ENCODE measurements at places on chromosomes 6 and 20.

DNA sequence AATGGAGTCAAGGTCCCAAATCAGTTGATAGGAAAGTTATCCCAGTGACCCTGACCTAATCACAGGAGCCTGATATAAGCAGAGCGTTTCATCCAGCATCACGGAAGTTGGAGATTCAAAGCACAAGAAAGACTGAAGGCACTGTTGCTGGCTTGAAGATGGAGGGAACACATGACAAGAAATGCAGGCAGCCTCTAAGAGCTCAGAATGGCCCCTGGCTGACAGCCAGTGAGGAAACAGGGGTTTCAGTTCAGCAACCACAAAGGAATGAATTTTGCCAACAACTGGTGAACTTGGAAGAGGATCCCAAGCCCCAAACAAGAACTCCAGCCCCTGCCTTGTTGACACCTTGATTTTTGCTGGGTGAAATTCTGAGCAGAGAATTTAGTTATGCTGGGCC lies 778.5 kb downstream of the MAFB start:
- no peak for DNase-seq

DNA sequence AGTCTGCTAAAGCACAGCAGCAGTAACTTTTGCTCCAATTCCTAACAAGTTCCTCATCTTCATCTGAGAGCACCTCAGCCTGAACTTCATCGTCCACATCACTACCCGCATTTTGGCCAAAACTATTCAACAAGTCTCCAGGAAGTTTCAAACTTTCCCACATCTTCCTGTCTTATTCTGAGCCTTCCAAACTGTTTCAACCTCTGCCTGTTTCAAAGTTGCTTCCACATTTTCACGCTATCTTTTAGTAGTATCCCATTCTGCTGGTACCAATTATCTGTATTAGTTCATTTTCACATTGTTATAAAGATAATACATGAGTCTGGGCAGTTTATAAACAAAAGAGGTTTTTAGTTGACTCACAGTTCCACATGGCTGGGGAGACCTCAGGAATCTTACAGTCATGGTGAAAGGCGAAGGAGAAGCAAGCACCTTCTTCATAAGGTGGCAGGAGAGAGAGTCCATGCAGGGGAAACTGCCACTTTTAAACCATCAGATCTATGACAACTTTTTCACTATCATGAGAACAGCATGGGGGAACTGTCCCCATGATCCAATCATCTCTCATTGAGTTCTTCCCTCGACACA lies 99.4 kb upstream of the GRIK2 start:
- no peak for DNase-seq

- no peak for DNase-seq
Observed at GRCh38 chr6:163943607-163944385, 529.3 kb downstream of the QKI start.

- DNase-seq = no peak
Observed at GRCh38 chr6:163198396-163198795, 216.1 kb upstream of the QKI start.

DNA sequence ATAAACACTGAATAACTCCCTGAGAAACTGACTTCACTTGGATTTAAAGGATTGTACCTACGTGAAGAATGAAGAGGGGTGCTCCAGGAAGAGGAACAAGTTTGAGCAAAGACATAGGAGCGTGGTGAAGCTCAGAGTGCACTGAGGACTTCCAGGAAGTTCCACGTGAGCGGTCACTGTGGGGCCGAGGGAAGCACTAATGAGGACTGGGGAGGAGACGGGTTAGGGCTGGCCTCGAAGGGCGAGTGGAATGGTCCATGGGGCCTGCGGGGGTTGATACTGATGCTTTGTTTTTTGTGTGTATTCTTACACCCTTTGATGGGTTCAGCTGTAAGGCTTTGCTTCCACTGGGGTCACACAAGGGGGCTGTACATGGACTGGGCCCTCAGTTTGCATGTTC lies 91.9 kb downstream of the CDH4 start:
- DNase-seq = no peak

DNA sequence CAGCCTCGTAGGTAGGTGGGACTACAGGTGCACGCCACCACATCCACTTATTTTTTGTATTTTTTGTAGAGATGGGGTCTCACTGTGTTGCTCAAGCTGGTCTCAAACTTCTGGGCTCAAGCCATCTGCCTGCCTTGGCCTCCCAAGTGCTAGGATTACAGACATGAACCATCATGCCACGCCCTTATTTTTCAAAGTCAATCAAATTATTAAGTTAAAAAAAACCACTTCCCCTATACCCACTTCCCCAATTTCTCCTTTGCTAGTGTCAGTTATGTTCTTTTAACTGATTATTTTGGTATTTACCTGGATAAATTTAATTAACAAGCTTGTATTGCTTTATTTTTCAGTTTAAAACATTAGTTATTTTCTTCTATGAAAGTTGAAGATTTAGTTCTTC lies 49.6 kb downstream of the RIOK1 start:
- no peak for DNase-seq

DNA sequence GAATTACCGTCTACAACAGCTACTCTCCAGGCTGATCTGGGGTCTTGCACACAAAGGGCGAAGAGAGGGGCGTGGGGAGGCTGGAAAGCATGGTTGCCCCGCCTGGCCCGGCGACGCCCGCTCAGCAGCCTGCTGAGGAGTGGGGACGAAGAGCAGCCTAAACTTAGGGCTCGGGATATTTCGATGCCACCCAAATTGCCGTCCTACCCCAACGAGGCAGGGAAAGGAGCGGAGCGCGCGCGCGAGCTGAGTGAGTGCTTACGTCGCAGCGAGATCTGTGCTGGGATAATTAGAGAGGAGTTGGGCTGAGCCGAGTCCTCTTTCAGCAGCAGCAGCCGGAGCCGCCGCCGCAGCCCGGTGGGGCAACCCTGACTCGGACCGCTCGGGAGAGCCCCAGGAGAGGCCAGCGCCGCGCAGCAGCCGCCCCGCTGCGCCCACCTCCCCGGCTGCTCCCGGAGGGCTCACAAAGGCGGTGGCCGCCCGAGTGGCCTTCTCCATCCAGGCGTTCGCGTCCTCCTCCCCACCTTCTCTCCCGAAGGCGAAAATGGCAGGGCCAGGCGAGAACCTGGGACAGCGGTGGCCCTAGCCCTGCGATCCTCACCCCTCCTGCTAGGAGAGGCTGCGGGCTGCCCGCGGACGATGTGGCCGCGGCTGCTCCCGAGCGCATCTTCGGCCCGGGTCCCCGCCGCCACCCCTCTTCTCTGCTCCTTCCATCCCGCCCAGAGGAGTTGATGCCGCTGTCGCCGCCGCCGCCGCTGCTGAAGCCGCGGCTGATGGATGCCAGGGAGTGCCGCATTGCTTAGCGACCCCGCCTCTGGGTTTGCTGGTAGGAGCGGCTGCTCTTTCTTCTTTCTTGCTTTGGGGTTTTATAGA lies at the start of gene CLVS2:
Gene CLVS2, plus strand, starts transcription at position 315 of the 873 bp plus-strand sequence. CDS start 1,543 bp downstream, outside the sequence.
- DNase-seq = no peak

DNA sequence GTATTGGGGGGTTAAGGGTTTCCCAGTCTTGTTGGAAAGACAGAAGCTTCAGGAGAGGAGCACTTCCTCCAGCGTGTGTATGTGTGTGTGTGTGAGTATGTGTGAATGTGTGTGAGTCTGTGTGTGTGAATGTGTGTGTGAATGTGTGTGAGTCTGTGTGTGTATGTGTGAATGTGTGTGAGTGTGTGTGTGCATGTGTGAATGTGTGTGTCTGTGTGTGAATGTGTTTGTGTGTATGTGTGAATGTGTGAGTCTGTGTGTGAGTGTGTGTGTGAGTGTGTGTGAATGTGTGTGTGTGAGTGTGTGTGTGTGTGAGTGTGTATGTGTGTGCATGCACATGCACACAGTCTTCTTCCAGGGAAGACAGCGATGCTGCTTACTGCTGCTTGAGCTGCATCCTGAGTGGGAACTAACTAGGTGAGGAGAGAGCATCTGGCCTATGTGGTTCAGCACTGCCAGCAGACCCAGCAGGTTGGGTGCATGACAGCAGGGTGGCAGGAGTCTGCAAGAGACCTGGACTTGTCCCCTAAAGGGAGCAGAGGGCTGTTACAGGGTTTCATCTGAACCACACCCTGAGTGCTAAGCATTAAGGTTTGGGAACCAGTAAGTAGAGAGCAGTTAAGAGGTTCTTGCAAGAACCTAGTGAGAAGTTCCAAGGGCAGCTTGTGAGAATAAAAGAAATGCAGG lies 22.7 kb upstream of the CCND3 start:
- DNase-seq = no peak
